ENCODE measurements at places on chromosomes 2 and 18.

- DNase-seq = no peak
Measured at GRCh38 chr2:50641633-50642032, 390.3 kb downstream of the NRXN1 start.

GRCh38 chr2:173989884-173990215 is 24.7 kb upstream of the SP3 start:
- no peak for DNase-seq

DNA sequence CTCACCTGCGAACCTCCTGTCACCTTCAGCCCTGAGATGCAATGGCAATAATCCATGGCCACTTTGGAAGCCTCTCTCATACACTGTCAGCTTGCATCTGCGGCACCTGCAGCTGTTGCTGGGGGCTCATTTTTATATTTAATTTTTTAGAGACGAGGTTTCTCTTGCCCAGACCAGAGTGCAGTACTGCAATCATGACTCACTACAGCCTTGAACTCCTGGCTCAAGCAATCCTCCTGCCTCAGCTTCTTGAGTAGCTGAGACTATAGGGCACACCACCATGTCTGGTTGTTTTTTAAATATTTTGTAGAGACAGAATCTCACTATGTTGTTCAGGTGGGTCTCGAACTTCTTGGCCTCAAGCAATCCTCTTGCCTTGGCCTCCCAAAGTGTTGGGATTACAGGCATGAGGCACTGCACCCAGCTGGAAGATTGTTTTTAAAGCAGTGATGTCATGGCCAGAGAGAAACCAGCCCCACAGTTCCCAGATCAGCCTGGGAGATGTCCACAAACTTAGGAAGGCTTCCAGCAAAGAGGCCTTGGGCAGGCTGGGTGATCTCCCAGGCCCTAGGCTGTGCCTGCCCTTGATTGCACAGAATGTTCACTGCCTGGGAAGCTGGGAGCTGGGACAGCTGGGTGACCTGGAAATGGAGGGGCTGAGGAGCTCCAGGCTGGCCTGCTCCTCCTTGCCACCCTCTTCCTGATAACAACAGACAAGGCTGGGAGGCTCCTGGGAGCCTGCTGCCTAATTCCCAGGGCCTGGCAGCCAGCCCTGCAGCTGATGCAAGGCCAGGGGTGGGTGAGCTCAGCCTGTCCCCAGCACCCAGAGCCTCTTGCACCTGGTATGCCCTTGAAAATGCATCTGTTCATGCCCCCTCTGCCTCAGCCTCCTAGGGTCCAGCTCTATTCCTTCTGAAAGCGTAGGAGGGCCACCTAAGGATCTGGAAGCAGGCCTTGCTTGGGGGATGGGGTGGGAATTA is 27.1 kb downstream of the SH2D6 start:
- DNase-seq = no peak

DNA sequence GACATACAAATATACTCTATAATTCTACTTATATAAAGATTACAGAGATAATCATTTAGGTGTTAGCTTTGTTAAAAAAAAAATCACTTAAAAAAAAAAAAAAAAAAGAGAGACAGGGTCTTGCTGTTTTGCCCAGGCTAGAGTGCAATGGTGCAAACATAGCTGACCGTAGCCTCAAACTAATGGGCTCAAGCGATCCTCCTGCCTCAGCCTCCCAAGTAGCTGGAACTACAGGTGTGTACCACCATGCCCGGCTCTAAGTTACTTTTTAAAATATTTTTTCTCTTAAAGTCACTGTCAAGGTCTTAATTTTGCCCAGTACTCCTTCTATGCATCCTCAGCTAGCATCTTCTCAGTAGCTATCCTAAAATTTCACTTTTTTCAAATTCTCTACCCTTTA is 77.2 kb upstream of the SLC25A52 start:
- no peak for DNase-seq

GRCh38 chr2:105578166-105578565 is 166.5 kb upstream of the NCK2 start:
- no peak for DNase-seq

GRCh38 chr2:238467792-238468191 is 41.1 kb downstream of the ASB1 start:
- no peak for DNase-seq

GRCh38 chr18:23536204-23536603 is 32.9 kb downstream of the RMC1 start:
- DNase-seq = no peak

DNA sequence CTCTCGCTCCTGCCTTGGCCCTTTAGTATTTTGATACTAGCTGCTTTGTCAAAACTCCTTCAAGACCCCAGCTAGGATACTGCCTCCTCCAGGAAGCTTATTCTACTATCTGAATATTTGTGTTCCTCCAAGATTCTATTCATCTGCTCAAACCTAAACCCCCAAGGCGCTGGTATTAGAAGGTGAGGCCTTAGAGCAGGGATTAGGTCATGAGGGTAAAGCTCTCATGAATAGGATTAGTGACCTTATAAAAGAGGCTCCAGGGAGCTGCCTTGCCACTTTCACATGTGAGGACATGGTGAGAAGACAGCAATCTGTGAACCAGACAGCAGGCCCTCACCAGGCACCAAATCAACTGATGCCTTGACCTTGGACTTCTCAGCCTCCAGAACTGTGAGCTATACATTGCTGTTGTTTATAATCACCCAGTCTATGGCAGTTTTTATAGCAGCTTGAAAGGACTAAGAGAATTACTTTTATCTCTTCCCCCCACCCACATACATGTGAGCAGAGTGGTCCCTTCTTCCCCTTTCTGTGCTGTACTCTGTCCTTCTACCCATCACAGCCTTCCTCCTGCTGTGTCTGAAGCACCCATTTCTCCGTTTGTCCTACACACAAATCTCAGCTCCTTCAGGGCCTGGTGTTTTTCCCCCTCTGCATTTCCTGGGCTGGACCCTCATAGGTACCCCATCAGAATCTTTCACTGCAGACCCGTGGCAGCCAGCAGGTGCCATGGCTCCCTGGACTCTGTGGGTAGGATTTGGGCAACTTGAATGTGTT is 54.5 kb downstream of the HS1BP3 start:
- no peak for DNase-seq

DNA sequence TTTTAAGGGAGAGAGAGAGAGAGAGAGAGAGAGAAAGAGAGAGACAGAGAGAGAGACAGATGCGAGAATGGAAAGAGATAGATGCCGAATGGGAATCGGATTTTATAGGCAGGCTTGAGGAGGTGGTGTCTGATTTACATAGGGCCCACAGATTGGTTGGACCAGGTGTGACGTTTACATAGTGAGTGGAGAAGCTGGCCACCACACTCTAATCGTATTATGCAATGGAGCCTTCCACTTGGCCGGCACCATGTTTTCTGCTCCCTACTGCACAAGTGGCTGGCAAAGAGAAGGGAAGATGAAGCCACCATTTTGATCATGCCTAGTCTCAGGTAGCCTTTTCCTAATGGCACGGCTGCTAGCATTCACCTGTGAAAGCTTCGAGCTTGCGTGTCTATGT is 33.9 kb downstream of the CD8B2 start:
- no peak for DNase-seq

DNA sequence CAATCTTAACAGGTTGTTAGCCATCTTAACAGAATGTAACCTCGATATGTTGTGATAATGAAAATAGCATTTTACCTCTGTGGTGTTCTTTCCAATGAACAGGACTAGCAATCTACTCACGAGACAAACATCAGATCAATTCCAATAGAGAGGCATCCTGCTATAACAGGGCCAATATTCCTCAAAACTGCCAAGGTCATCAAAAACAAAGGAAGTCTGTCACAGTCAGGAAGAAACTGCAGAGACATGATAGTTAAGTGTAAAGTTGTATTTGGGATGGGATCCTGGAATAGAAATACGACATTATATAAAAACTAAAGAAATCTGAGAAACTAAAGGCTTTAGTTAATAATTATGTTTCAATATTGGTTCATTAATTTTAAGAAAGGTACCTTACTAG is 588.9 kb upstream of the NETO1 start:
- no peak for DNase-seq

DNA sequence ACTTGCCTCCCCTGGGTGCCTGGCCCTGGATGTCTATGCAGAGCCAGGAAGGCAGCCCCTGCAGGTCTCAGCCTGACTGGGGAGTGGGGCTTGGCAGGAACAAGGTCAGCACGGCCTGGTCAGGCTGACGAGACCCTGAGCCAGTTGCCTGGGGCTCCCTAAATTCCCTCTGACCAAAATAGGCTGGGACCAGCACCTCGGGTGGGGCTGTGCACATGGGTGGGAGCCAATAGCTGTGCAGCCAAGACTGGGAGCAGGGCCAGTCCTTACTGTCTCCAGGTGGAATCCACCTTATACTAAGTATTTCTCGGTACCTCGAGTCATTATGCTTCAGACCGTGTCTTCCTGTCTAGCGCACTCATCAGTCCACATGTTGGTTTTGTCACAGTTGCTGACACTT is 11.4 kb upstream of the IL1R2 start:
- DNase-seq = no peak

DNA sequence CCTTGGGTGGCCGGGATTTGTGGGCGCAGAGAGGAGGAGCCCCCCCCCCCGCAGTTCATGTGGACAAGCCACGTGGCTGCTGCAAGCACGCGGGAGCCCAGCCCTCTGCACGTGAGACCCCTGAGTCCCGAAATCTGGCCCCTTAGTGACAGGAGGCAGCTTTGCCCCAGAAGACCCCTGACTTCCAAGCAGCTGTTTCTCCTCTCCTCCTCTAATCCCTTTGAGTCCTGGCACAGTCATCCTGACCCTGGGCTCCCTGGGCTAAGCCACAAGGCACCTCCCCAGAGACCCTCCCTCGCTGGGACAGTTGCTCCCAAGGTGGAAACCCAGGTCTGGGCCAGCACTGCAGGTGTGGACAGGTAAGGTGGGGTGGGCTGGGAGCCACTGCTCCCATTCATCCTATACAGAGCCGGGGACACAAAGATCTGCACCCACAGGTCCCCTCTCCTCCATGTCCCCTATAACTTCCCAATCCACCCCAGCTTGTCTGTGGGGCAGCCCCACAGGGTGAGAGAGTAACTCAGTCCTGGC is 923 bp downstream of the TEKT4 start:
- no peak for DNase-seq

- DNase-seq = no peak
Measured at GRCh38 chr2:102034683-102035548, 43.2 kb downstream of the IL1R2 start.

DNA sequence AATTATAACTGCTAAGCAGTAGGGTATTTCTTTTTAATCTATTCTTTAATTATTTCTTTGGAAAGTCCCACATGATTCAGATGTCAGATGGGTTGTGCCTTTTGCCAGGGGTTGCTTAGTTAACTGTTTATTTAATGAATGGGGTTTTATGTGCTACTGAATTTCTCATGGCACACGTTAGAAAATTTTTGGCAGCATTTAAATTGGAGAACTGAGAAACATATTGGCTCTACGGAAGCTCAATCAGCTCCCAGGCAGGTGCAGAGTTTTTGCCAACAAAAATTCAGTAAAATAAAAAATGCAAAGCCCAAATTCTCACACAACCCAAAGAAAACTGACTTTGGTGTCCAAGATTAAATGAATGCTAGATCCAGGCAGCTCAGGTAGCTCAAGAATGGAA is 467.2 kb downstream of the NRXN1 start:
- no peak for DNase-seq

- DNase-seq = no peak
Measured at GRCh38 chr18:59429608-59430007, 70.5 kb upstream of the LMAN1 start.

GRCh38 chr2:136381722-136382633 is 264.0 kb upstream of the CXCR4 start:
- DNase-seq = no peak

DNA sequence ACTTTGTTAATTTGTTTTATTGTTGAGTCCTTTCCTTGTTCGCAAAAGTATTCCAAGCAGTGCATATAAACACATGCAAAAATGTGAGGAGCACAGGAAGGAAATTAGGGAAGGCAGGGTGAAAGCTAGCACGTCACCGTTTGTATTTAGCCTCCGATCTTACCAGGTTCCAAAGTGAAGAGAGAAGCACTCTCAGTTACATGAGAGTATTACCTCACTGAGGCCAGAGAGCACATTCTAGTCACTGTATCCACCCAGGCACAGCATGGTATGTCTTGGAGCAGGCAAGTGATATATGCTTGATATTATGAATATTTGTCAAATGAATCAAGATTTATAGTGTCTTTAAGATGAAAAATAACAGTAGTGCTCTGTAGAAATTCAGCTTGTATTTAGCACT is 6.5 kb upstream of the TMEM182 start:
- no peak for DNase-seq

GRCh38 chr2:121524685-121525425 is 5.8 kb upstream of the RNU4ATAC start:
- no peak for DNase-seq

DNA sequence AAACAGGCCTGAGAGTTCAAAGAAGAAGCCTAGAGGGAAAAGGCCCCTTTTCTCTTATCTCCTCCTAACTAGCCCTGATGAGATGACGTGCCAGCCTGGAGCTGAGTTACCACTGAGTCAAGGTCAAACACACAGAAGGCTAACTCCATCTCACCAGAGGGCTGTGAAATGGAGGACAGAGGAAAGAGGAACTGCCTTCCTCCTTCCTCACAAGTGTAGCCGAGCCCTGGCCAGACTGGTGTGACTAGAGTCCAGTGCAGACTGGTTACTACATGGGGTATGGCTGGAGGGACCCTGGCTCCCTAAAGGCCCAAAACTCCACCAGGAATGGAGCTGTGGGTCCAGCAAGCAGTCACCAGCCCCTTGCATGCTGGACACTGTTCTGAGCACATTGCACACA is 35.7 kb upstream of the GYPC start:
- no peak for DNase-seq

- no peak for DNase-seq
Measured at GRCh38 chr2:208783184-208783583, 376.6 kb downstream of the PTH2R start.

GRCh38 chr2:143616452-143616851 is 487.2 kb downstream of the ARHGAP15 start:
- DNase-seq = no peak

- no peak for DNase-seq
Measured at GRCh38 chr18:3593381-3593903, 143.5 kb downstream of the TGIF1 start.

Data from NCI-H2081 treated with DMSO at 0.1 percent for 48 hours (cell line).